Dermis microvascular lymphatic vessel endothelial cell (primary cell): ENCODE measurements at places on chromosomes 1 and 21.

- peak; percentile 51 for DNase-seq
Measured at GRCh38 chr21:37425001-37425400, 58.4 kb downstream of the DYRK1A start.

DNA sequence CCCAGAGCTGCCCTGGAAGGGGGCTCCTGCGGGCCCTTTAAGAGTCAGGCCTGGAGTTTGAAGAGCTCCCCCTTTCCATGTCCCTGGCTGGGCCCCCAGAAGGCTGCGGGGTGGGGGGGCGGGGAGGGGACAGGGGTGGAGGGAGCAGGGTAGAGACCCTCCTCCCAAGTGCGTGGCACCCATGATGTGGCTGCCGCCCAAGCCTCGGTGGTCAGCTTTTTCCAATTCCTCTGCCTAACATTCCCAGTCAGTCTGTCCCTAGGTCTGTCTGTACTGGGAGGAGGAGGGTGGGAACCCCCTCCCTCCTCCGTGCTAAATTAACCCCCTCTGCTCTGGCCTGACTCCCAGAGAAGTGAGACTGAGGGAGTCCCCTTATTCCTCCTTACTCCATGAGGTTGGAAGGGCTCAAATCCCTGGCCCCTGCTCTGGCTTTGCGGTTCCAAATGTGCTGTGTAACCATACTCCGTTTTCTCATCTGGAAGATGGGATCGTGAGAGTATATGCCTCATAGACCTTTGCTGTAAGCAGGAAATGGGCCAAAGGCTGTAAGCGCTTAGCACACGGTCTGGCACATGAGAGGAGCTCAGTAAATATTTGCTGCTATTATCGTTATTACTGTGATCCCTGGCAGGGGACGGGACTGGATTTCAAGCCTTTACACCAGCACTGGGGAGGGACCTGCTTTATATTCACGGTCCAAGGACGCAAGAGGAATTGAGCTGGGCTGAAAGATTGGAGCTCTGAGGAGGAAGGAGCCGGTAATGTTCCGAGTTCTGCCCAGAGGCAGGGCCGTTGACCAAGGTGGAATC, 658 bp upstream of the COL16A1 start:
- DNase-seq, result peak; percentile 16

GRCh38 chr1:205945069-205945468, 1.8 kb upstream of the SLC26A9 start:
- no peak for DNase-seq

GRCh38 chr1:60331647-60332046, 258.1 kb upstream of the C1orf87 start:
- DNase-seq, result no peak

DNA sequence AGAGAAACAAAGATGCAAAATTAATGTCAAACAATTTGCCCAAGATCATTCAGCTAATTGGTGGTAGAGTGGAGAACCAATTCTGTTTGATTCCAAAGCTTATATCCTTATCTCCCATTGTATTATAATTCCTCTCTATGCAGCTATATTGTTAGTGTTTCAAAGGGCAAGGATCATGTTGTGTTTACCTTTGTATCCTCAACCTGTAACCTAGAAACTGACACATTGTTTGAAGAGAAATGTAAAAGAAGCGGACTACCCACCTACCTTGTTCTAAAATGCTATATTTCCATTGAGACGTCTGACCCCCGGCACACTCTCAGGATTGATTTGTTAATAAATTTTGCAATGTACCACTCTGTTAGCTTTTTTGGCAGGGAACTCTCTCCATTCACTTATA, 9.3 kb downstream of the RAVER2 start:
- no peak for DNase-seq

DNA sequence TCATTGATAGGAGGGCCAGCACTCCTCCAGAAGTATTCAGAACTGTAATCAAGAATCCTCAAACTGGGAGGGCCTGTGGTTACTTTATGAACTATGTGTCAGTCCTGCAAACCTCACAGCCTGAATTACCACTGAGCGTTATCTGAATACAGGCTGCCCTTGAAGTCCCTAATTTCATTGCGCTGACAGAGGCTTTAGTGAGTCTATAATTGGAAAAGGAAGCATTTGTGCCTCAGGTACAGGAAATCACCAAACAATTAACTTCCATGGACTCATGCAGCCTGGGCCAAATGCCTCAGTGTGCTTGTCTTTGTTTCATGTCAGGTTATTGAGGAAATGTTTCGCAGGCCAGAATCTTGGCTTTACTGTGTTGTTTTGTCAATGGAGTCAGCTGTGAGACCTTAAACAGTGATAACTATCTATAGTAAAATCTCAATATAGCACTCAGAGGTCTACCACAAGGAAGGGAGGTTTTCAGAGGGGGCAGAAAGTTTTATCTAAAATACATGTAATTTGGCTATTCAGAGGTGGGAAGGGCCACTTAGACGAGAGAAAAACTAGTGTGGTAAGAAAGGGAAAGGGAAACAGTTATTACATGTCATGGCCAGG, 32.9 kb upstream of the DOCK7 start:
- DNase-seq, result no peak
